NCI-H69 (cell line): ENCODE measurements at places on chromosomes 1 and 21.

GRCh38 chr1:4510276-4510691 lies 144.1 kb upstream of the AJAP1 start:
- DNase-seq = no peak

- peak; percentile 14 for DNase-seq
Measured at GRCh38 chr1:18597160-18598042, 33.2 kb upstream of the PAX7 start.

DNA sequence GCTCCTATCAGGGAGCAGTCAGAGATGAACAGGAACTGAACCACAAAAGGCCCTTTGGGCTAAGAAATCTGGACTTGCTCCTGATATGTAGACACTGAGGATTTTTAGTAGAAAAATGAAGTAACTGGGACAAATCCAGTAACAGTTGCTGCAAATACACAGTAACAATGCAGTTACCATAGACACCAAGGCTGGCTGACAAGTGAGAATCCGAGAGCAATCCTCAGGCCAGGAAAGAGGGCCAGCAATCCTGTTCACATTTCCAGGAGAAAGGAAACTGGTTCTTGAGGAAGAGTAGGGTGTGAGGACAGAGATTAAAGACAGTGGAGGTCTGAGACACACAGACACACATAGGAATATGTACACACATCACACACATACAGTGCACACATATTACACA lies 9.3 kb upstream of the LORICRIN start:
- DNase-seq = no peak

DNA sequence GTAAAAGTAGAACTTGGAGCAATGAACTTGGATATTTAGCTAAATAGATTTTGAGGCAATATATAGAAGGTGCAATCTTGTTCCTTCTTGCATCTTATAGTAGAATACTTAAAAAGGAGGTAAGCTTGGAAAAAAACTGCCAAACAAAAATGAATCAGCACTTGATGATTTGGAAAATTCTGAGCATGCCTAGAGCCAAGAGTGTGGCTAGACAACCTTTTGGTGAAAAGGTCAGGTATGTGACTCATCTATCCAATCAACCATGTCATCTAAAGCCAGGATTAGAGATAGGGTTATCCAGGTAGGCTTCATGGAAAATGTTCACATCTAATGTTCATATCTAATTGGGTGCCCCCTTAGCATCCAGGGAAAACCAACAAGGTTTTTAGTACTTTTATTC lies 515.0 kb downstream of the COL11A1 start:
- DNase-seq = no peak

DNA sequence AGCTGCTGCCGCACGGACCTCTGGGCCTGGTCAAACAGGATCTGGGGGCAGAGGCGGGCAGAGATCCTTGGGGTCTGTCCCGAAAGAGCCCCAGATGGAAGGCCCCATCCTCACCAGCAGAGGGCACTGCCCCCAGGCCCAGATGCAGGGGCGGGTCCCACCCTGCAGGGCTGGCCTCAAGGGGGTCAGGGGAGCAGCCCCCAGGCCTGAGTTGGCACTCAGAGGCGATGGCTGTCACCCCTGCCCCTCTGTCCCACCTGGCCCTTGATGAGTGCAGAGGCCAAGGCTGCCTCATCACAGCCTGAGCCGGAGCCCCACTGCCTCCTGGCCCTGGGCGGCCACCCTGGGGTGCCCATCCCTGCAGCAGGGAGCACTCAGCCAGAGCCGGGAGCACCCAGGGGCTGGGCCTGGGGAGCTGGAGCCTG lies 5.7 kb downstream of the ACAP3 start:
- DNase-seq = no peak

DNA sequence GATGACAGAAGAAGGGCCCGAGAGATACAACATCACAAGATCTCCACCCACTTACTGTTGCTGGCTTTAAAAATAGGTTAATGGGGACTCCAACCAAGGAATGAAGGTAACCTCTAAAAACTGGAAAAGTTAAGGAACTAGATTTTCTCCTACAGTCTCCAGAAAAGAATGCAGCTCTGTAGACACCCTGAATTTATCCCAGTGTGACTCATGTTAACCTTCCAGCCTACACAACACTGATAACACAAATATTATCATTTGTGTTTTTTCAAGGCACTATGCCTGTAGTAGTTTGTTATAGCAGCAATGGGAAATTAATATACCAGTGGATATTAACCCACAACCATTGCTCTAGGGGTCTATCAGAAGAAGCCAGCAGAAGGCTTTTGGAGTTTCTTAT lies 730.7 kb upstream of the ZP4 start:
- DNase-seq = no peak
